ENCODE measurements at places on chromosomes 3 and 15. TPM values are rescaled to one million over a fixed set of nuclear protein-coding genes. Genes with fewer than 3 reads are reported as not detected.

Gene GOLGA8N
- 0.95 TPM for total RNA-seq

Gene CTXND1
- not detected for total RNA-seq

Gene SKOR1
- total RNA-seq, result 0.05 TPM

Gene INSYN1
- 1.3 TPM for total RNA-seq

Gene LSG1
- 31.3 TPM for total RNA-seq

Gene PRKAR2A
- total RNA-seq, result 17.4 TPM

Gene THUMPD3
- 51.3 TPM for total RNA-seq

Gene SLC28A2
- not detected for total RNA-seq

Gene COL6A6
- not detected for total RNA-seq

Gene CLDN18
- total RNA-seq, result not detected

Gene SLC2A2
- total RNA-seq, result not detected

Gene ZBTB47
- total RNA-seq, result 5.0 TPM

Gene MNS1
- total RNA-seq, result 2.8 TPM

Gene GUCA1C
- not detected for total RNA-seq

Gene AP4E1
- total RNA-seq, result 9.1 TPM

Gene ZPLD1
- not detected for total RNA-seq

Gene DNAH12
- total RNA-seq, result 0.02 TPM

Gene SLC6A1
- total RNA-seq, result not detected

Gene CCRL2
- 0.17 TPM for total RNA-seq

Gene CADM2
- 0.11 TPM for total RNA-seq

Gene ADAMTSL3
- 0.19 TPM for total RNA-seq

Gene PLSCR2
- total RNA-seq, result not detected

Gene PIERCE2
- total RNA-seq, result 4.2 TPM

Gene GPR156
- total RNA-seq, result 0.48 TPM

Gene RARRES1
- 11.2 TPM for total RNA-seq

Gene SNTN
- not detected for total RNA-seq

Gene GOLGA8T
- total RNA-seq, result 0.80 TPM

Gene ISLR
- total RNA-seq, result 0.39 TPM

Gene TRH
- total RNA-seq, result not detected

Gene IMPG2
- not detected for total RNA-seq

Gene ZIC4
- total RNA-seq, result not detected

Gene SQOR
- total RNA-seq, result 79.3 TPM

Gene ZWILCH
- total RNA-seq, result 31.5 TPM

Gene TPRG1
- total RNA-seq, result 0.14 TPM

Gene LMLN
- 1.9 TPM for total RNA-seq

Gene ITPKA
- 5.1 TPM for total RNA-seq

Gene COL7A1
- 149 TPM for total RNA-seq

Gene IL17RE
- total RNA-seq, result 1.4 TPM

Gene PLXNA1
- 26.7 TPM for total RNA-seq

Gene ACP3
- 0.08 TPM for total RNA-seq

Gene IQCF5
- total RNA-seq, result not detected

Gene MAGI1
- 3.5 TPM for total RNA-seq

Gene GATA2
- 4.5 TPM for total RNA-seq

Gene SLC41A3
- 24.1 TPM for total RNA-seq
